Right forelimb (tissue), 1 donor: ENCODE measurements at places on chromosomes 2 and 18.
A peak's percentile ranks its signal among the peaks of the same experiment; 100 is the strongest.

GRCh38 chr2:165015052-165015642 lies 59.8 kb upstream of the SLC38A11 start:
- DNase-seq = peak; percentile 55

DNA sequence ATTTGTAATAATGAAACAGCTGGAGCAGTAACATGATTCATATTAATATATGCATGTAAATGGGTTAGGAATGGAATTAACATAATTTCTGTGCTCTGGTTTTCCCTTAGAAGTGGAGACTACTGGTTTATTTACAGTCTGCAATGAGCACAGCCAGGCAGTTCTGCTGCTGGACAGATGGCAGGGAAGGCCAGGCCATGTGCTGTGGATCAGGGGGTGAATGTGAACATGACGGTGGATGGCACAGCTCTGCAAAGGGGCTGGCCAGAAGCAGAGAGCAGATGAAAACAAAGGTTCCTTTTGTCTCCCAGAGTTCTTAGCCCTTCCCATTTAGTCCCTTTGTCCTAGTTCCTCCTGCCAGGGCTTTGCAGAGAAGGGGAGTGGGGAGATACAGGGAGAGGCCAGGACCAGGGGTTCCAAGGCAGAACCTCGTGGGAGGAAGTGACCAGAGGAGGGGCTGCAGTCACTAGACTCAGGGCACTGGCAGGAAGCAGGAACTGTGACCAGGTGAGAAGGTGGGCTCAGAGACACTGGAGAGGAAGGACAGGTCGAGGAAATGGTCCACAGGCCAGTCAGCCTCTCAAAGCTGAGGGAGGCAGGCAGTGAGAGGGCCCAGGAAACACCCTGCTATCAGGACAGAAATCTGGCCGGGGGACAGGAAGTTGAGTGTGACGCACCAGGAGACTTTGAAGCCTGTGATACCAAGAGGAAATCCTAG lies 112.9 kb upstream of the ATP8B1 start:
- DNase-seq = no peak

- DNase-seq = no peak
Observed at GRCh38 chr2:84029903-84030575, 429.0 kb downstream of the SUCLG1 start.

GRCh38 chr18:49019446-49020045 lies 68.8 kb upstream of the SMAD7 start:
- no peak for DNase-seq
